Panc1 (cell line): ENCODE measurements at places on chromosomes 4 and X. TPM values are rescaled to one million over a fixed set of nuclear protein-coding genes. Genes with fewer than 3 reads are reported as not detected.

The TMPRSS11D gene
- not detected for total RNA-seq

The MAGEB16 gene
- not detected for total RNA-seq

The SH3RF1 gene
- 11.5 TPM for total RNA-seq

The LUZP4 gene
- not detected for total RNA-seq

The XG gene
- total RNA-seq = not detected

The UGT2B10 gene
- total RNA-seq = not detected

The SPON2 gene
- total RNA-seq = 1.8 TPM

The POU4F2 gene
- not detected for total RNA-seq

- no peak overlapping the region for H3K4me3 ChIP-seq
- H3K36me3 ChIP-seq = no peaks in the 10 kb centered on the region
- no peak overlapping the region for H3K27ac ChIP-seq
- no peak for DNase-seq
- H3K4me1 ChIP-seq = no peaks in the 10 kb centered on the region
- H3K27me3 ChIP-seq = no peaks in the 10 kb centered on the region
Observed at GRCh38 chr4:163672751-163673150, 178.3 kb downstream of the TMA16 start.

DNA sequence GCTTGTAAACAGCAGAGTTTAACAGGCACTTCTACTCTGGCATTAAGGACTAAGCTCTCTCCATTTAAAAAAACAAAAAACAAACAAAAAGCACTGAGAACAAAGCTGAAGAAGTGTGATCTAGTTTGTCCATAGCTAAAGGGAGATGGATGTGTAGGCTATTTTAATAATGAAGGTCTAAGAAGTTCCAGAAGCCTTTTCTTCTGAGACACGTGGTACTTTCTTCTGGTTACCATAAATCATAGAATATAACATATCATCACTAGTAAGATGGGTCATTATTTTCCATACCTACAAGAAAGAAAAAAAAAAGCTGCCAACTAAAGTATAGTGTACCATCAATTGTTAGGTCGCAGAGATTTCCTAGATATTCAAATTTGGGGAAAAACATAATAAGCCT, 722 bp upstream of the NBDY start:
- peak overlapping the region; percentile 83; the same call in 1 of the 2 replicates for H3K4me3 ChIP-seq
- H3K27ac ChIP-seq = no peak overlapping the region
- no peak for DNase-seq
- H3K36me3 ChIP-seq = no peaks in the 10 kb centered on the region; the same call in 1 of the 2 replicates

GRCh38 chr4:15894921-15895916, 43.3 kb downstream of the FGFBP1 start:
- no peaks in the 10 kb centered on the region for H3K36me3 ChIP-seq
- H3K27me3 ChIP-seq = no peaks in the 10 kb centered on the region
- no peak overlapping the region for H3K4me3 ChIP-seq

DNA sequence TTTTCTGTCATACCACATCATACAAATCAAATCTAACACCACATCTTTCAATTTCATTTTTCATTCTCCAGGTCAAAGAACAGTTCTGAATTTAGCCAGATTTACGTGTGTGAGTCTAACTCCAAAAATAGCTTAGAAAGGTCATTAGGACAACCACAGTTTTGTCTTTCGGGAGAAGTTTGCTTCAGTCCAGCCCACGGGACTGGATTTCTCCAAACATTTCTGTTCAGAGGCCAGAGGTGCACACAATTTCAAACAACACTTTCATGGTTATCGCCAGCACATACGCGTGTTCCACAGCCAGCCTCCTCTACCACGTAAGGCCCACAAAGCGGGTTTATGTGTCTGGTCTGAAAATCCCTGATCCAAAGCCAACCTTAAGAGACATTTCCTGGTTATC, 65.9 kb downstream of the VEGFC start:
- no peak overlapping the region for H3K4me3 ChIP-seq
- H3K27ac ChIP-seq = no peak overlapping the region
- no peak for DNase-seq
- H3K36me3 ChIP-seq = no peaks in the 10 kb centered on the region
- no peaks in the 10 kb centered on the region for H3K4me1 ChIP-seq

- no peak overlapping the region for H3K4me3 ChIP-seq
- no peaks in the 10 kb centered on the region for H3K36me3 ChIP-seq
- H3K27ac ChIP-seq = no peak overlapping the region
Observed at GRCh38 chr4:28106155-28106554, 1245.5 kb downstream of the STIM2 start.

DNA sequence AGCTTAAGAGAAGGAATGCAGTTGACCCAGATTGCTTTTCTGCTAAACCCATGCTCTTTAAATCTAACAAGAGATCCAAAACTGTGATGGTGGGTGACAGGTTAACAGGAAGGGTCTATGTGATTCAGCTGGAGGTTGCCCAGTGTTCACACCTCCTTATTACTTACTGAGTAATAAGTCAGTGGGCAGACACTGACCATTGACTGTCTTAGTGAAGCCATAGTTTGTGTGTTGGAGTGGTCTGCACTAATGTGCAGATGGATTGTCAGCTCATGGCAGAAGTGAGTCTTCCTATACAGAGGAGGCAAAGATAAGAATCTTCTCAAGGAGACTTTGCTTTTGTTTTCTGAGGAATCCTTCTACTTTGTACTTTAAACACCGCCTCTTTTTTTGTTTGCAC, 15.2 kb upstream of the RUFY3 start:
- peak overlapping the region; percentile 82 for H3K4me3 ChIP-seq
- peaks cover 22% of the 10 kb centered on the region for H3K4me1 ChIP-seq
- DNase-seq = no peak
- H3K27ac ChIP-seq = peak overlapping the region; percentile 87
- H3K36me3 ChIP-seq = no peaks in the 10 kb centered on the region

- no peaks in the 10 kb centered on the region for H3K36me3 ChIP-seq
- H3K4me1 ChIP-seq = no peaks in the 10 kb centered on the region
- DNase-seq = no peak
- H3K4me3 ChIP-seq = no peak overlapping the region
- H3K27me3 ChIP-seq = no peaks in the 10 kb centered on the region
Observed at GRCh38 chr4:15245006-15245530, 182.8 kb upstream of the C1QTNF7 start.

GRCh38 chrX:10769696-10770619, 149.6 kb upstream of the MID1 start:
- no peak for DNase-seq
- no peaks in the 10 kb centered on the region for H3K27me3 ChIP-seq
- H3K36me3 ChIP-seq = no peaks in the 10 kb centered on the region
- H3K4me1 ChIP-seq = no peaks in the 10 kb centered on the region
- no peak overlapping the region for H3K4me3 ChIP-seq

DNA sequence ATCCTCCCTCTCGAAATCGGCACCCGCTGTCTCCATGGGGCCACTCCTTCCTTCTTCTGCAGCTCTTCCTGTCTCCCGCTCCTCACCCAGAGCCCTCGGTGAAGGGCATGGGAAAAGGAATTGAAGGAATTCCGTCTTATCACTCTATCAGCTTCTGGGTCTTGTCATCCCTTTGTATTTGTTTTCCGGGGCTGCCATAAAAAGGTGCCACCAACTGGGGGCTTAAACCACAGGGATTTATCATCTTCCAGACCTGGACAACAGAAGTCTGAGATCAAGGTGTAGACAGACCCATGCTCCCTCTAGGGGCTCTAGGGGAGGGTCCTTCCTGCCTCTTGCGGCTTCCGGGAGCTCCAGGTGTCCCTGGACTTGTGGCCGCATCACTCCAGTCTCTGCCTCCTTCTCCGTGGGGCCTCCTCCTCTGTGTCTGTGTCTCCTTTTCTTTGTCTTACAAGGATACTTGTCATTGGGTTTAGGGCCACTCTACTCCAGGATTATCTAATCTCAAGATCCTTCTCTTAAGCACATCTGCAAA, 24.0 kb downstream of the CD99 start:
- H3K4me1 ChIP-seq = no peaks in the 10 kb centered on the region
- no peaks in the 10 kb centered on the region for H3K36me3 ChIP-seq
- H3K27me3 ChIP-seq = no peaks in the 10 kb centered on the region

- no peaks in the 10 kb centered on the region for H3K4me1 ChIP-seq
- no peak overlapping the region; the same call in 1 of the 2 replicates for H3K27ac ChIP-seq
- H3K4me3 ChIP-seq = no peak overlapping the region
Observed at GRCh38 chrX:13288671-13289070, 31.2 kb downstream of the ATXN3L start.

DNA sequence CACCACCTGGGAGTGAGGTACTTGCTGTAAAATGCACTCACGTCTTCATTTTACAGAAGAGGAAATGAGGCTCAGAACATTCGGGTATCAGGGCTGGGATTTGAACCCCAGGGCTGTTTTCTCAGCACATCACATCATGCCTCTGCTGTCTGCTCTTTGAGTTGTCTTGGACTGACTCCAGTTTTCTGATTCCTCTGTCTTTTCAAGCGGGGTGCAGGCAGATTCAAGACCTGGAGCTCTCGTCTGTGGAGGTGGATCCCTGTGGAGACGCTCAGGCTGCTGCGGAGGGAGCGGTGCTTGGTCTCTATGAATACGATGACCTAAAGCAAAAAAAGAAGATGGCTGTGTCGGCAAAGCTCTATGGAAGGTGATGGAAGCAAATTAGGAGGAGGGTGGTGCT, 6.3 kb downstream of the LAP3 start:
- no peak for DNase-seq
- peaks cover 13% of the 10 kb centered on the region for H3K36me3 ChIP-seq
- peaks cover 5% of the 10 kb centered on the region for H3K4me1 ChIP-seq
- no peaks in the 10 kb centered on the region for H3K27me3 ChIP-seq
- H3K27ac ChIP-seq = no peak overlapping the region
- H3K4me3 ChIP-seq = no peak overlapping the region

GRCh38 chr4:156583265-156583664, 388.3 kb downstream of the PDGFC start:
- H3K36me3 ChIP-seq = no peaks in the 10 kb centered on the region
- no peak for DNase-seq
- peak overlapping the region; percentile 63; the same call in 1 of the 2 replicates for H3K27ac ChIP-seq
- H3K4me1 ChIP-seq = peaks cover 19% of the 10 kb centered on the region
- H3K27me3 ChIP-seq = no peaks in the 10 kb centered on the region

- H3K4me3 ChIP-seq = no peak overlapping the region
- no peaks in the 10 kb centered on the region for H3K27me3 ChIP-seq
- no peaks in the 10 kb centered on the region for H3K36me3 ChIP-seq
- no peaks in the 10 kb centered on the region for H3K4me1 ChIP-seq
- no peak overlapping the region for H3K27ac ChIP-seq
- DNase-seq = no peak
Observed at GRCh38 chrX:41064018-41064417, 21.2 kb upstream of the USP9X start.

DNA sequence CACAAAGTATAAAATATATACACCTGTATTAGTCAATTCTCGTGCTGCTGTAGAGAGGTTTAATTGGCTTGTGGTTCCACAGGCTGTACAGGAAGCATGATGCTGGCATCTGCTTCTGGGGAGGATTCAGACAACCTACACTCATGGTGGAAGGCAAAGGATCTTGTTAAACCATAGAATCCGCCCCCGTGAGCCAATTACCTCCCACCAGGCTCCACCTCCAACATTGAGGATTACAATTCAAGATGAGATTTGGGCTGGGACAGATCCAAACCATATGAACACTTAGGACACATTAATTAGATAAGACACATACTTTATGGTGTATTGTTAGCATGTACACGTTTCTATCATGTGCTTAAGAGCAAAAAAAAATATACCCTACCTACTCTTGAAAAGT, 22.1 kb upstream of the SORBS2 start:
- no peak for DNase-seq
- no peaks in the 10 kb centered on the region for H3K36me3 ChIP-seq
- peaks cover 14% of the 10 kb centered on the region for H3K4me1 ChIP-seq
- no peak overlapping the region for H3K4me3 ChIP-seq

- H3K27me3 ChIP-seq = no peaks in the 10 kb centered on the region
- no peak overlapping the region for H3K27ac ChIP-seq
- H3K4me3 ChIP-seq = no peak overlapping the region
- no peaks in the 10 kb centered on the region for H3K36me3 ChIP-seq
- no peak for DNase-seq
Observed at GRCh38 chr4:788636-789297, 37.2 kb downstream of the CPLX1 start.
